HepG2 (cell line): ENCODE measurements at places on chromosomes 13 and 19.

- DNase-seq: no peak
These were observed 1.3 kb upstream of the A1BG start for GRCh38 chr19:58354478-58355030.

GRCh38 chr13:113058129-113058987 lies 47.2 kb upstream of the F7 start:
- DNase-seq: no peak

DNA sequence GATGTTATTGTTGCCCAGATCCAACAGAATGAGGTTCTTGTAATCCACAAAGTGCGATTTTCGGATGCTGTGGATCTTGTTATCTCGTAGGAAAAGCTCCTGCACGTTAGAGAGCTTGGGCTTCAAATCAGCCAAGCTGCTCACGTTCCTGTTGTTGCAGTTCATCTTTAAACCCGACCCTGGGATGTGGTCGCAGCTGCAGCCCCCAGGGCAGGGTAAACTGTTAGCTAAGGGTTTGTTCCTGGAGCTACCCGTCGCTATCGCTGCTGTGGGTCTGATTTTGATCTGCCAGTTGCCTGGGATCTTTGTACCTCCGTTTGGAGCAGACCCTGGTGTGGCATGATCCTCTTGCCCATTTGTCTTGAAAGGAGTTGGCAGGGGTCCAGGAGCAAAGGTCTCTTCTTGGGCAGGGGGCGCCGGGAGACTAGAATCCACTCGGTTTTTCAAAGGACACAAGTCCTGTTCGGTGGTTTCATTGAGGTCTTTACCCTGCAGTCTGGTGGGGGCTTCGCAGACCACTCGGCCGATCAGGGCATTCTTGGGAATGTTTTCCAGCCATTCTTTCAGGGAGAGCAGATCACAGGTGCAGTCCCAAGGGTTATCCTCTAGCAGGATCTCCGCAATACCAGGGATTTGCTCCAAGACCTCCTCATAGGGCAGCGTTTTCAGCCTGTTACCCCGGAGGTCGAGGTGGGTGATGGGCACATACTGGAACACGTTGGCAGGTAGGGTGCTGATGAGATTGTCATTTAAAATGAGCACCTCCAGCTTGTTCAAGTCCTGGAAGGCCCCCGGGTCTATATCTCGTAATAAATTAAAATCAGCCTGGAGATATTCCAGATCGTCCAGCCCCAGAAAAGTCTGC lies 1.8 kb downstream of the SLITRK1 start:
- DNase-seq: no peak

DNA sequence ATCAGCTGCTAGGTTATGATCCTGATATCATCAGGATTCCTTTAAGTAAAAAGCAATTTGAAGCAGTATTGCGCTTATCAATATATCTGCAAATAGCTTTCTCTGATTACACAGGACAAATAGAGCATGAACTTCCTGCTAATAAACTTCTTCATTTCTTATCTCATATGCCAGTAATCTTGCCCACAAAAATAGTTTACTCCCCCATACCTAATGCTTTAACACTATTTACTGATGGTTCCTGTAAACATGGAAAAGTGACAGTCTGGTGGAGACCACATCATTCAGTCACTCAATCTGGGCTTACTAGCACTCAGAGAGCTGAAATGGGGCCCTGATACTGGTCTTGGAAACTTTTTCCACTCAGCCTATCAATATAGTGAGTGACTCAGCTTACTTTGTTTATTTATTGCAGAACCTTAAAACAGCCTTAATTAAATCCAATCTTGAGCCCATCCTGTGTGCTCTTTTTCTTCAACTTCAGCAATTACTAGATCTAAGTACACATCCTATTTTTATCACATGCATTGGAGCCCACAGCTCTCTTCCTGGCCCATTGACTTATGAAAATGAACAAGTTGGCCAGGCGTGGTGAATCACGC lies 1464.3 kb downstream of the UQCRFS1 start:
- no peak for DNase-seq

DNA sequence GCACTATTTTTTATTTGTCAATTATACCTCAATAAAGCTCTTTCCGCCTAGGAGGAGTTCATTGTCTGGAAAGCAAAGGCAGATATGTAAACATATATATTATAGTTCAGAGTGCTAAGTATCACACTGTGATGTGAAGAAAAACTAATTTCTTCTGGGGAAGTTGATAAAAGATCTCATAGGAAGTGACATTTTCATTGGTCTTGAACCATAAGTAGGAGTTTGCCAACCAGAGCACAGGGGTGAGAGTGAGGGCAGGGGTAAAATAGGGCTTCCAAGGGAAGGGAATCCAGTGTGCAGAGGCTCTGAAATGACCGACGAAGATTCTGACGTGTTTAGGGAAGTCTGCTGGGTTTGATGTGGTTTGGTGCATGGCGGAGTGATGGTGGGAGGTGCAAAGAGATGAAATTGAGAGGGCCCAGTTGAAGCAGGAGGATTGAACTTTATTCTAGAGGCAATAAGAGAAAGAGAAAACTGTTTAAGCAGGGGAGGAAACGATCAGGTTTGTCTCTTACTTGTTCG lies 780 bp upstream of the GTF2F2 start:
- DNase-seq: no peak

DNA sequence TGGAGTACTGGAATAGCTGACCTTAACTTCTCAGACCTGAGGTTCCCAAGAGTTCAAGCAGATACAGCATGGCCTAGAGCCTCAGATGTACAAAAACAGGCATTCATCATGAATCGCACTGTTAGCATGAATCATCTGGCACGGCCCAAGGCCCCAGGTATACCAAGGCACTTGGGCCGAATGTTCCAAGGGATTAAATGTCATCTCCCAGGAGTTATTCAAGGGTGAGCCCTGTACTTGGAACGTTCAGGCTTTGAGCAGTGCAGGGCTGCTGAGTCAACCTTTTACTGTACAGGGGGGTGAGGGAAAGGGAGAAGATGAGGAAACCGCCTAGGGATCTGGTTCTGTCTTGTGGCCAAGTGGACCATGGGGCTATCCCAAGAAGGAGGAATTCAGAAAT lies 6.3 kb downstream of the KLK3 start:
- DNase-seq: no peak
